Activated naive CD4-positive, alpha-beta T cell treated with anti-CD3 and anti-CD28 coated beads, Interleukin-2, amount 50 U/mL, for 16 hours (primary cell): ENCODE measurements at places on chromosomes 4 and X.
A peak's percentile ranks its signal among the peaks of the same experiment; 100 is the strongest.

DNA sequence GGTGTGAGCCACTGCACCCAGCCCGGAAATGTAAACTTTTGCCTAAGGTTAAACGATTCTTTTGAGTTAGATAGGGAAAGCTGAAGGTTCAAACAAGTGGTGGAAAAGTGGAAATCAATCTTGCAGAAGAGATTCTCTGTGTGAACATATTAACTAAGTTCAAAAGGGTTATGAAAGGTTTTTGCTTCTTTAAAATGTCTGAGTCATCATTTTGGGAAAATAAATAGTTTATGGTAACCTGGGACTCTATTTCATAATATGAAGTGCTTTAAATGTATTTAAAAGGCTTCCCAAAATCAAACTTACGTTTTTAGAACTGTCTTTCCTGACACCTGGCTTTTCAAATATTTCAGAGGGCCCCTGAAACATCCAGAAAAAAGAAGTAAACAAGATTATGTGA, 73.6 kb upstream of the MID1IP1 start:
- no peak for DNase-seq

GRCh38 chr4:186472948-186473347, 82.4 kb downstream of the MTNR1A start:
- no peak for DNase-seq

GRCh38 chr4:988726-989721, 2.2 kb downstream of the IDUA start:
- no peak for DNase-seq

DNA sequence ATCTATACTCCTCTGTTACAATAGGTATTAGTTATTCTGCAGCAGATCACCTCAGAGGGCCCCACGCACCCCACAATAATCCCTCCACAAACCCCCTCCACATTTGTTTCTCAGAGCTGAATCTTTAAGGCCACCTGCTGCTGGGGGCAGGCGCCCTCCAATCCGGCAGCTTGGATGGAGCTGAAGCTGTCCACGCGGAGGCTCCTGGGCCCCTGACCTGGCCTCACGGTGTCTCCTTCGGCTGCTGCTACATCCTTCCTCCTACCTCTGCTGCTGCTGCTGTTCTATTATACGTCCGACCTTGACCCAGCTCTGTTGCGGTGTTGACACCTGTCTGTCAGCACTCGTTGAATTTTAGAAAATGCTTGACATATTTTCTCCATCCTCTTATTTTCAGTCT, 430.2 kb upstream of the ZFP42 start:
- no peak for DNase-seq

- no peak for DNase-seq
Observed at GRCh38 chr4:143625632-143626031, 74.8 kb downstream of the FREM3 start.

GRCh38 chrX:98514032-98514431, 1630.3 kb downstream of the RPA4 start:
- no peak for DNase-seq

- DNase-seq = no peak
Observed at GRCh38 chr4:54016504-54016903, 47.9 kb downstream of the CHIC2 start.

GRCh38 chrX:9352694-9353411, 112.0 kb upstream of the TBL1X start:
- peak; percentile 15 for DNase-seq

GRCh38 chr4:113060853-113061252, 11.4 kb downstream of the ANK2 start:
- no peak for DNase-seq

- no peak for DNase-seq
Observed at GRCh38 chr4:143347484-143348111, 10.9 kb downstream of the GAB1 start.
